ENCODE measurements at places on chromosomes 6 and 20.

DNA sequence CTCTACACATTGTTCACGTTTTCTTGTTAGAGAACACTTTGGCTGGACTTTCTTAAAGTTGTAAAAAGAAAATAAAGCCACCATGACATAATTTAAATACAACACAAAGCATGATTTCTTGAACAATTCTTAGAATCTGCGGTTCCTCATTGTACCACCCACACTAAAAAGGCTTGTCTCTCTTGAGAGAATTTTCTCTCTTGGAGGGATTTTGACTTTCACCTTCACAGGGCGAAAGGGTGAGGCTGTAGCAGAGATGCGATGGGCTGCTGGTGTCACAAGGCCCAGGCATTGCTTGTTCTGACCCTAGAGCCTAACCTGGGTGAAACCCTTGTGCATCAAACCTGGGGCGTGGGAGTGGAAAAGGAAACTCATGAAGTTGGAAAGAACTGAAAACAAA is 122.7 kb upstream of the RIPOR2 start:
- DNase-seq, result no peak

DNA sequence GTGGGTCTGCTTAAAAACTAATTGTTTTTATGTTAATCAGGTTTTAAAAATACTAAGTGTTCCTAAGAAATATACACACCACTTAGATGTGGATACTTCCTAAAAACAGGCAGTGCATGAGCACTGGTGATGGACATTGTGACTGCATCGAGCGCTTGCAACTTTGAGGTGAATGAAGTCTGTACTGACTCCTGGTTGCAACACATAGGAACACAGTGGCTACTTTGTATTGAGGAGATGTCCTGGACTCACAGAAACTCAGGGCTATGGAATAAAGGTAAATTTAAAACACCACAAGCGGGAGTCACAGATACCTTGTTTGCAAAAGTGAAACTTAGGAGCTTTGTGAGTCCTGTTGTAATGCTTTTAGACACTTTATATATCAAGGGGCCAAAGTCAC is 55.6 kb upstream of the POLR1H start:
- no peak for DNase-seq

GRCh38 chr6:142482974-142483373 is 181.2 kb downstream of the ADGRG6 start:
- DNase-seq, result no peak

GRCh38 chr6:1153696-1154245 is 158.1 kb upstream of the FOXQ1 start:
- DNase-seq, result peak; percentile 14

All from mesendoderm (in vitro differentiated cells).